ENCODE measurements at places on chromosomes 11 and 22.
A peak's percentile ranks its signal among the peaks of the same experiment; 100 is the strongest.

- DNase-seq = no peak
These were observed 52.1 kb downstream of the GRAMD1B start for GRCh38 chr11:123482218-123482617.

- DNase-seq = no peak
These were observed 92.9 kb upstream of the RCN1 start for GRCh38 chr11:31997955-31998354.

DNA sequence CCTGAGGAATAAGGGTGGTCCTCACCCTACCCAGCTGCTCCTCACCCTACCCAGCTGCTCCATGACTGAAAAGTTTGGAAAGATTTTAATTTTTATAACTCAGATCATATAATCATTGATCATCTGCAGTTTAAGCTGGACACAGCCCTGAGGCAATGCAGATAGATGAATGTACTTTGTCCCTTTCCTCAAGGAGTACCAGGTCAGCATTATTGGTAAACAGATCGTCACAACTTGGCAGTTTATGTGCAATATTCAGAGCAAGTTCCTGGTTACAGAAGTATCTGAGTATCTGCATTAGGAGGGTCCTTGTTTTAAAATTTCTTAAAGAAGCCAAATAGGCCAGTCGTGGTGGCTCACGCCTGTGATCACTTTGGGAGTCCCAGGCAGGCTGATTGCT, 3.6 kb downstream of the TNRC6B start:
- DNase-seq = no peak

DNA sequence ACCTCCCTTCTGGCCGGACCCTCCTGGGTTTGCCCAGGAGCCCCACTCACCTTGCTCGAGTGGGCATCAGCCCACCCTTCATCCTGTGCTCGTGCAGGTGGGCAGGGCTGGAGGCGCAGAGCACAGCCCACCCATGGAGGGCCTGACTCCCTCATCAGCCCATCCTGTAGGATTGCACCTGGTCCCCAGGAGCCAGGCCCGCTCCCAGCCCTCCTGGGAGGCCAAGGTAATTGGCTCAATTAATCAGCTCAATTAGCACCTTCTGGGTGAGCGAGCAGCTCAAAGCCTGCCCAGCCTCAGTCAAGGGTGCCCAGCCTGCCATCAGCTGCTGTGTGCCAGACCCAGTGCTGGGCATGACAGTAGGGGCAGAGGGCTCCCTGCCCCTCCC, 58.1 kb upstream of the NECTIN1 start:
- DNase-seq = no peak

- DNase-seq = peak; percentile 8
These were observed 1.1 kb downstream of the ST13 start for GRCh38 chr22:40855071-40855978.

DNA sequence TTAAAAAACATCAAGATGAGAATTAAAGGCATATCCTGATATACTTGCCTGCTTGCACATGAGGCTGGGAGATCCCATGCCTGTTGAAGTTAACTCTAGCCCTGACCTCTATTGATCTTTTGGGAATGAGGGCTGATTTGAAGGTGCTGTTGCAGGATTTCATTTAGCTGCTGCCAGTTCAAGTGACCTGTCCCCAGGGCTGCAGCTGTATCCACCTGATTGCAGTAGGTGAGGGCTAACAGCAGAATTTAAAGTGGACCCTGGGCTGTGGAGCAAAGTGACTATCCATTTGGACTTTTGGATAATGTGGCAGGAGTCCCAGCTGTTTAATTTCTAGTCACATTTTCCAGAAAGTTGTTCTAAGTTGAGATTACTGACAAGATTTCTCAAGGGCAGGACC, 50.8 kb upstream of the HORMAD2 start:
- DNase-seq = no peak

- no peak for DNase-seq
These were observed 15.9 kb upstream of the LRP5 start for GRCh38 chr11:68296344-68297051.

GRCh38 chr11:30635401-30635989, 49.3 kb upstream of the MPPED2 start:
- no peak for DNase-seq

DNA sequence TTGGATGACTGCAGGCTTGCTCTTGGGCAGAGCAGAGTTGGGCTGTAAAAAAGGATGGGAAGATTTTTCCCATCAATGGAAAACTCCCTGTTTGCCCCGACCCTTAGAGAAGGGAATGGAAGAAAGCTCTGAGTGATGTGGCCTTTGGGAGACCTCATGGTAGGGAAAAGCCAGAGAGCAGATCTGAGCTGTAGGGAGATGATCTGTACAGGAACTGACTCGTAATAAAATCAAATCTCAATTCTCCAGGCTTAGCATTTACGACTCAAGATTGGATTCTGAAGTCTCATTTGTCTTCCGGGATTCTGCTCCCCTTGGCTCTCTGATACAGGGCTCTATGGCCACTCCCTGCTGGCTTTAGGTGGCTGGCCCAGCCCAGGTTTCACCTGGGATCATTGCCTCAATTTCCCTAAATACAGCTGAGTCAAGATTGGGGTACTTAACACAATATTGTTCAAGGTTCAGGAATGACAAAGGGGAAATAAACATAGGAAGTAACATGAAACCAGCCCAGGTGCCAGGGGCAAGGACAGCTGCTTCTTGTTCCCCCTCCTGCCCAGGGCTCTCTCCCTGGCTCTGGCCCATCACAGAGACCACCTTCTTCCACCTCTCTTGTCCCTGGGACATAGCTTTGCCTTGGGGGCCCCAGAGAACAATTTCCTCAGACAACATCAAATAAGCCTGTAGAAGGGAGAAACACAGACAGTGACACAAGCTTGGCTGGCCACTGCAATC, 38.4 kb upstream of the THY1 start:
- no peak for DNase-seq

GRCh38 chr11:16293204-16293681, 63.1 kb downstream of the SOX6 start:
- no peak for DNase-seq

DNA sequence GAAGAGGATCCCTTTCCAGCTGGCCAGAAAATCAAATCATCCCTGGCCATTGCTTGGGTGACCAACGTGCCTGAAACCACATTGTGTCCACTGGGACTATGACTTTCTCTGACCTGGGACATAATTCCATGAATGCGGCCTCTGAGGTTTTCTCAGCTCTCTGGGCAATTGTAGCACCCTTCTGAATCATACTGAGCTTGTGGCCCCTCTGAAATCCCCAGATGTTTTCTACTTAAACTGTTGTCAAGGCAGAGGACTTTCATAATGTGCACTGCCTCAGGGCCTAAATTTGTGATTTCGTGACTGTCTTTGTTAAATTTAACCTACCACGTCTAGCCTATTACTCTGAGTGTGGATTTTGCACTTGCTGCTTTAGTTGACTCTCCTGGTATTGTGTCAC, 321.1 kb upstream of the PLET1 start:
- DNase-seq = no peak

DNA sequence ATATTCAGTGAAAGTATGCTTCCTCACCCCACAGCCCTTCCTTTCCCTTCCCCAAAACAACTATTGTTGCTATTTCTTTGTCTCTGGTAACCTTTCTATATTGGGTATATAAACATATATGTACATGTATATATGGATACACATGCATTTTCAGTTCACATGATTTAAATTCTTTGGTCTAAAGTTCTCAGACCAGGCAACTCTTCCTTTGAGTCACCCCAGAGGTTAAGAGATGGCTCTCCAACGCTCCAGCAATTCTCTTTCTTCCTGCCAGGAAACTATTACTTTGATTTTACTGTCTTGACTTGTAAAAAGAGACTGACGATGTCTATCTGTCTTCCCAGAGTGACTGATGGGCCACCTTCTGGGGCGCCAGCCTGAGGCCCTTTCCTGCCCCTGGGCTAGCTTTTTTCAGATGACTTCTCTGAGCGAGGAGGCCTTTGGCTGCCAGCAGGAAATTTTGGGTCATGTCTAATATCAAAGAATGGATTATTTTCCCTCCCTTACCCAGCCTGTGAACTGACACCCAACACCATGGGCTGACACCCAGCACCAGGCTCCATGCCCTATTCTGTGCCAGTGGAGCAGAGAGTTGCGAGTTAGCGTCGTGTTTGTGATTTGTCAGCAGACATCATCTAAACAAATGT, 14.4 kb upstream of the ST3GAL4 start:
- no peak for DNase-seq

DNA sequence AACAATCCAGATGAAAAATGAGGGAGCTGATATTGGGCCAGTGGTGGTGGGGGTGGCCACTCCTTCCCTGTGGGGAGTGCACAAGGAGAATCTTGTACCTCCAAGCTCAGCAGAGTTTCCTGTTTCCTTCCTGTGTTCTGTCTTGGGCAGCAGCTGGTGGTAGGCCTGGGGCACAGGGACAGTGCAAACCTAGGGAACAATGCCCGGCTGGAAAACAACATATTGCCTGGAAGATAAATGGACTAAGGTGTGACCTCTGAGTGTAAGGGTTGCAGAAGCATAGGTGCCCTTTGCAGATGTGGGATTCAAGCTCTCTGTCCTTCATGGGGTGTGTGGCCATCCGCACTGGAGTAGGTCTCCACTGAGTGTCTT, 5.8 kb upstream of the JAM3 start:
- no peak for DNase-seq

GRCh38 chr11:57144075-57144474, 37.7 kb upstream of the LRRC55 start:
- no peak for DNase-seq

DNA sequence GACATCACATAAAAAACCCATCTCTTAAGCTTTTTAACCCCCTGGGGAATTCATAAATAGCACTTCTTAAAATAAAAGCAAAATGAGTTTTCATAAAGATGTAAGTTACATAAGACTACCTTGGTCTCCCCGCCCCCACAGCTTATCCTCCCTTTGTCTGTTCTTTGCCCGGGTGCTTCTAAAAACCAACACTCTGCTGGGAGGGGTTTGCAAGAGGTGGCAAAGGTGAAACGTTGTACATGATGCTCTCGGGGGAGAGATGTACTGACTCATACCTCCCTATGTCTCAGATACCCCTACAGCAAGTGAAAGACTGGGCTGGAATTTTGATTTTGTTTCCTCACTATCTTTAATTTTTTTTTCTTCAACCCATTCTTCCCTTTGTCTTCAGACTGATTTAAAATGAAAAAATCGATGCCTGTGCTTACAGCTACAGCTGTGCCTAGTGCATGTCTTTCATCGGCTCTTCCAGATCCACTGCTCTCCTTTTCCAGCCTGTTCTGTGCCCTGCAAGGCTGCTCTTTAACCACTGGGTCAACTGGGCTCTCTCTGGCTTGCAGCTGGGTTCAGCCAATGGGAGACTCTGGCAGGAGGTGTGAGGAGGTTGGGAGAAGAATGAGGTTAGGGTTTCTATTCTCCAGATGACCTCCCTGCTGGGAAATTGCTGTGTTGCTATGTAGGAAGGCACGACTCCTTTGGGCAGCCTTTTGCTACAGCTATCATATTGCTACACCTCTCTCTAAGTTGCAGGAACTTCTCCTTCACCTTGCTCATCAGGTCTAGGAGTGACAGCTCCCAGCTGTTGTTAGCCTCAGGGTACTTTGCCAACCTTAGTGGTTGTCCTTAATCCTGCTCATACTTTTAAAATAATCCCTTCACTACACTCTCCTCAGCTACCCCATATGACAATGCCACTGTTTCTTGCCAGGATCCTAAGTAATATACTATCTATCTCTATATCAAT, 266.5 kb downstream of the TENM4 start:
- no peak for DNase-seq

DNA sequence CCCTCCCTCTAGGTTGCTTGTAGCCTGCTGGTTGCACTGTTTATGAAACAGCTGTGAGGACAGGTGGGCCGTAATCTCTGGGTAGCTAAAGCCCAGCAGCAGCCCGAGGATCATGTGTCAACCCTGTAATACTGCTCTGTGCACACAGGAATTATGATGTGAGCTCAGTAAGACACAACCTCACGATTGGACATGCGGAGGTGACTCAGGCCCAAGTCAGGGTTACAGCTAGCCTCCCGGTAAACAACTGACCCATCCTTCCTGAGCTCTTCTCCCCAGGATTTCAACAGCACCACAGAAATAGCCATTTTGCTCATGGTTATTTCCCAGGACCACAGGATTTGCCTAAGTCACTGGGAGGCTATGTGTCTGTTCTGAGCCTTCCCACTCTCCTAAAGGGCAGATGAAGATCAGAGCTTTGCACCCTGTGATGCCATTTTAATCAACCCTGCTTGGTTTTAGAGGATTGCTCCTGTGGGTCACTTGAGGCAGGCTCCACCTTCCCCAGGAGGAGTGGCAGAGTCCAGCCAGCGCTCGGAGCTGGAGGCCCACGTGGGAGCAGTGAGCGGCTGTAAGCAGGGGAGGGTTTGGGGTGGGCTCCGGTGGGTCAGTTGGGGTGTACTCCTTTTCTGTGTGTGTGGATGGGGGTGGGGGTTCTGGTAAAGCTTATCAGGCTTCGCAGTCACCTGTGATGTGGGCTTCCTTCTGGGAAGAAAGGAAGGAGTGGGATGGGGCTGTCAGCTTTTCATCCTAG, at the start of gene AMPD3:
AMPD3 (plus strand) TSS at position 387 of the 754 bp plus-strand sequence. CDS start 6,256 bp downstream, outside the sequence.
- no peak for DNase-seq

GRCh38 chr11:116258821-116259220, 514.0 kb downstream of the BUD13 start:
- no peak for DNase-seq

DNA sequence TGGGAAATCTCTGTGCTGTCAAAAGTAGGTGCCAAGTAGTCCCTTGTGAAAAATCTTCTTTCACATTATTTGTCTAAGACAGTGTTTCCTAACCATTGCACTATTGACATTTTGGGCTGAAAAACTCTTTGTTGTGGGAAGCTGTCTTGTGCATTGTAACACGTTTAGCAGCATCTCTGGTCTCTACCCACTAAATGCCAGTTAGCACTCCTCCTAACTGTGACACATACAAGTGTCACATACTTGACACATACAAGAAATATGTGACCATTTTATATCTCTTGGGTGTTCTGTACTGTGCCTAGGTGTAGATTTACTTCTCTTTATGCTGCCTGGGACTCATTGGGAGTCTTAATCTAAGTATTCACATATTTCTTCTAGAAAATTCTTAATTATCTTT, 57.8 kb downstream of the NXPE1 start:
- no peak for DNase-seq

- no peak for DNase-seq
These were observed 275.3 kb downstream of the ETS1 start for GRCh38 chr11:128311742-128312719.

DNA sequence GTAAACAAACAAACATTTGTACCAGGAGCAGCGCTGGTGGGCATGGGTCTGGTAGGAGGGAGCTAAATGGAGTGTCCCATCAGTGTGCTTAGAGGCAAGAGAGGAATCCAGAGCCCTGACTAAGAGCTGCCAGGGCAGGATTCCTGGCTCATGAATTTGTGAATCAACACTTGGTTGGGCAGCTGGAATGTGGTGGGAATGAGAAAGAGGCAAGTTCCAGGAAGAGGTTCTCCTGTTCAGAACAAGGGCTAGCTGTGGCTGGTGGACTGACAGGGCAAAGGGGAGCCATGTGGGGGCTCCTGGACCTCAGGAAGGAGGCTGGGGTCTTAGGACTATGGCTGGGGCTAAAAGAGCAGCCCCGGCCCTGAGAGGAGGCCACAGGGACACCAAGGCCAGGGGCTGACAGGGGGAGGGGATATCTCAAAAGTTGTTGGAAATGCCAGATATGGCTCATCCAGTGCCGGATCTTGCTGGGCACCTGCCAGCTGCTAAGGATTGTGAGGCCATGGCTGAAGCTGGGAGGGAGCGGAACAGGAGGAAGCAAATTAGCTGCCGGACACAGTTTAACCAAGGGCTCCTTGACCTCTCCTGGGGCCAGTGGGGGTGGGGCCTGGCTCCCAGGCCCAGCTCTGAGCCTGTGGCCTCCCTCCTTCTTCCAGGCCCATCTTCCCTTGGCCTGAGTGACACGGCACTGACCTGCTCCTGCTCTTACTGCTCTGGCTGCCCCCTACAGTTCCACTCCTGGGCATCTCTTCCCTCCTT, 14.6 kb upstream of the P2RY6 start:
- DNase-seq = no peak

GRCh38 chr22:45657701-45658100, 13.9 kb upstream of the ATXN10 start:
- DNase-seq = no peak
